Pulmonary artery endothelial cell (primary cell): ENCODE measurements at places on chromosomes 16 and 17. TPM values are rescaled to one million over a fixed set of nuclear protein-coding genes. Genes with fewer than 3 reads are reported as not detected.

Gene BIRC5
- 61.7 and 109 TPM in 2 replicates for total RNA-seq

Gene KRT25
- total RNA-seq = not detected in 2 replicates

Gene GDPD1
- total RNA-seq = 3.2 and 5.0 TPM in 2 replicates

Gene TSR3
- total RNA-seq = 90.7 and 93.8 TPM in 2 replicates

Gene ALOX15
- not detected in 2 replicates for total RNA-seq

Gene TBC1D3
- not detected in 2 replicates for total RNA-seq

Gene JUP
- 71.6 and 76.9 TPM in 2 replicates for total RNA-seq

Gene IL21R
- 0.04 and 0.07 TPM in 2 replicates for total RNA-seq

Gene DHRS7C
- not detected in 2 replicates for total RNA-seq

Gene PDILT
- total RNA-seq = not detected in 2 replicates

Gene HBA2
- not detected in 2 replicates for total RNA-seq

Gene KLHL10
- not detected in 2 replicates for total RNA-seq

Gene RBFOX1
- total RNA-seq = not detected in 2 replicates

Gene ASIC2
- total RNA-seq = under 0.01 and 0.04 TPM in 2 replicates

Gene CAVIN1
- total RNA-seq = 817 and 880 TPM in 2 replicates

Gene KCNJ12
- 0.81 and 3.3 TPM in 2 replicates for total RNA-seq
